ENCODE measurements at places on chromosomes 3 and 15. TPM values are rescaled to one million over a fixed set of nuclear protein-coding genes. Genes with fewer than 3 reads are reported as not detected.
A peak's percentile ranks its signal among the peaks of the same experiment; 100 is the strongest.

- DNase-seq, result peak; percentile 66
Observed at GRCh38 chr15:68791431-68792283, 29.0 kb downstream of the ANP32A start.

CCR9 gene
- not detected for total RNA-seq

DNA sequence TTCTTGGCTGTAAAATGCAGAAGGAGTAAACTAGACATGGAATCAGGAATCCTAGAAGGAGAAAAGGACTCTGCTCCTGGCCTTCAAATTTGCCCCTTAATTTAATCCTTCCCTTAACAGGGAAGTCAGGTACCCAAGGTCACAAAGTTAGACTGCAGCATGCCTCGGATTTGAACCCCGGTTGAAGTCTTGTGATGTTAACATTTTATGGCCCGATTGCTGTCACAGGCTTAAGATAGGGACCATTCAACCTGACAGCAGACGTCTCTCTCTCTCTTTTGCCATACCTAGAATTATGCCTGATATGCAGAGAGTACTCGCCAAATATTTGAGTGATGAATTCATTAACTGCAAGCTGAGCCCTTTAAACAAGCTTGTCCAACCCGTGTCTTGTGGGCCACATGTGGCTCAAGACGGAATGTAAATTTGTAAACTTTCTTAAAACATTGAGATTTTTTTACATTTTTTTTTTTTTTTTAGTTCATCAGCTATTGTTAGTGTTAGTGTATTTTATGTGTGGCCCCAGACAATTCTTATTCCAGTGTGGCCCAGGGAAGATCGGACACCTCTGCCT lies 217.2 kb downstream of the THSD4 start:
- no peak for DNase-seq

DNA sequence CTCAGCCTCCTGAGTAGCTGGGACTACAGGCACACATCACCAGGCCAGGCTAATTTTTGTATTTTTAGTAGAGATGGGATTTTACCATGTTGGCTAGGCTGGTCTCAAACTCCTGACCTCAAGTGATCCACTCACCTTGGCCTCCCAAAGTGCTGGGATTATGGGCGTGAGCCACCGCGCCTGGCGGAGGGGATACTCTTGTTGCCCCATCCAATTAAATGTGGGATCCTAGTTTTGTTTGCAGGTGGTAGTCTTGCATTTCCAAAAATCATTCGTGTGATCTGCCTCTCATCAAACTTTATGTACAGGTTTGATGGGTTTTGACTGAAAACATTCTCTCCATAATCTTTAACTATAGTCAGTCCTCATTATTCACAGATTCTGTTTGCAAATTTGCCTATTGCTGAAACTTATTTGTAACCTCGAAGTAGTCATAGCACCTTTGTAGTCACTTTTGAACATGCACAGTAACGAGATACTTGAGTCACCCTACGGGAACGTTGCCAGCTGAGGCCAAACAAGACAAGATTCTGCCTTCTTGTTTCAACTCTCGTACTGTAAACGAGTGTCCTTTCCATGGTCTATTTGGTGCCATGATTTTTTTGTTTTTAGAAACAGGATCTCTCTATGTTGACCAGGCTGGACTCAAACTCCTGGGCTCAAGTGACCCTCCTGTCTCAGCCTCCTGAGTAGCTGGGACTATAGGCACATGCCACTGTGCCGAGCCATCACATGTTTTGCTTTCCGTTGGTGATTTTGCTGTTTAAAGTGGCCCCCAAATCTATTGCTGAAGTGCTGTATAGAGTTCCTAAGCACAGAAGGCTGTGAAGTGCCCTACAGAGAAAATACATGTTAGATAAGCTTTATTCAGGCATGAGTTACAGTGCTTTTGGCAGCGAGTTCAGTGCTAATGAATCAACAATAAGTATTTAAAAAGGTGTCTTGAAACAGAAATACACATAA lies 8.1 kb upstream of the MAPK6 start:
- peak; percentile 91 for DNase-seq

DNA sequence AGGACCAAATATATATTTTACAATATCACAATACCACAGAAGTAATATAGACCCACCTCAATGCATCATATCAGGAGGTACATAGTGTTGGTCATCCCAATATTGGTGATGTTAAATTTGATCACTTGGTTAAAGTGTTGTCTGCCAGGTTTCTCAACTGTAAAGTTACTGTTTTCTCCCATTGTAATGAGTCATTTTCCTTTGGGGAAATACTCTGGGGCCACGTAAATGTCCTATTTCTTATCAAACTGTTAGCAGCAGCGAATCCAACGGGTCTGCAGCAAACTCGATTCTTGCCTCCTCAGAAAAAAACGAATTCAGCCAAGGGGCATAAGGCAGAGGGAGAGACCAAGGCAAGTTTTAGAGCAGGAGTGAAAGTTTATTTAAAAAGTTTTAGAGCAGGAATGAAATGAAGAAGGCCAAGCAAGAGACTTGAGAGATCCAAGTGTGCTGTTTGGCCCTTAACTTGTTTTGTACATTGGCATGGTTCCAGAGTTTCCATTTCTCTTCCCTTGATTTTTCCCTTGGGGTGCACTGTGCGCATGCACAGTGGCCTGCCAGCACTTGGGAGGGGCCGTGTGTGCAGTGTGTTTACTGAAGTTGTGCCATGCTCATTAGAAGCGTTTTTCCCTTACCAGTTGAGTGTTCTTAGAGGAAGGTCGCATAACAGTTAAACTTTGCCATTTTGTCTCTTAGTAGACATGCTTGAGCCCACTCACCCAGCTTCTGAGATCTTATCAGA lies 512.5 kb downstream of the AGBL1 start:
- DNase-seq, result no peak

GRCh38 chr3:108124337-108125152 lies 33.7 kb upstream of the CD47 start:
- DNase-seq, result peak; percentile 82

GRCh38 chr15:38894243-38894948 lies 329.8 kb upstream of the RASGRP1 start:
- no peak for DNase-seq

DNA sequence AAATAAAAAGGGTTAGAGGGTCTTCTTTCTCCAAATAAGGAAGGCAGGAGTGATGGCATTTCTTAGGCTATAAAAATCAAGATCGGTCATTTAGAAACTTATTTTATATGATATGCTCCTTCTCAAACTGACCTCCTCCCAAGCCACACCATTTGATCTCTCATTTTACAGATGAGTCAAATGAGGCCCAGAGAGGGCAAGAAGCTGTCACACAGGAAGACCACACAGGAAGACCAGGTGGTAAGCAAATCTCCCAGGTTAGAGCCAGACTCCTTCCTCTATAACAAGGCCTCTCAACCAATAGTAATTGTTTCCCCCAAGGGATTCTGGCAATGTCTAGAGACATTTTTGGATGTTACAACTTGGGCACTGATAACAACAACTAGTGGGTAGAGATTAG lies 13.8 kb downstream of the TLE3 start:
- DNase-seq, result no peak

GRCh38 chr3:184578822-184579221 lies 17.2 kb downstream of the EPHB3 start:
- DNase-seq, result no peak

ADAMTSL3 gene
- total RNA-seq, result not detected

TRAIP gene
- total RNA-seq, result 25.1 TPM

DNA sequence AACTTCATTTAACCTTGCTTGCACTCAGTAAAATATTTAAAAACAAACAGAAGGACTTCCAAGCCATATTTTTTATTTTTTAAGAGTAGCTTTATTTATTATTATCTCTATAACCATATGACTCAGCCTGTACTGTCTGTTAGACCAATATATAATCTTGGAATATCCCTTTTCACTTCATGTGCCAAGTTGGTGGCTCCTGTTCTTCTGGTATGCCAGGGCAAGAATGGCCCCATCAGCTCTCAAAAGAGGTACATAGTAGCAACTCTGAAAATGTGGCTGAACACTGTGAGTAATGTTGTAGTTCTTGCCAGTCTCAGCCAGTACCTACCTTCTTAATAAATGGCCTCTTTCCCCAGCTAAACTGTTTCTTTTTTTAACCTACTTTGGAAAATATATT lies 257.0 kb upstream of the UBE2E1 start:
- no peak for DNase-seq

DNA sequence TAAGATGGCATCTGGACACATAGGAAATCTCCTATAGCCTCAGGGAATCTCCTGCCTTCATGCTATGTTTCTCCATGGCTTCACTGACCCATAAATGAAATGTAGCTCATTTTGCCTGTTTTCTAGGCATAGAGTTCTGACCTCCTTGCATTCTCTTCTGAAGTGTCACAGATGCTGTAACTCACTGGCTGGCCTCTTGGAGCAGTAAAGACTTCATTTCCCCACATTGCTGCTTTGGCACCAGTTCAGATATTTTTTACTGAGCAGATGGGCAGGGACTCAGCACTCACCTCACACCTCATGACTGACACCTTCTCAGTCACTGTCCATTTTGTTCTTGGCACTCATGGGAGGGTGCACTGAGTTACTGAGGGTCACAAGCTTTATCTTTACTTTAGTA lies 286.7 kb upstream of the TGFBR2 start:
- DNase-seq, result peak; percentile 60

AP3B2 gene
- 0.59 TPM for total RNA-seq

DNA sequence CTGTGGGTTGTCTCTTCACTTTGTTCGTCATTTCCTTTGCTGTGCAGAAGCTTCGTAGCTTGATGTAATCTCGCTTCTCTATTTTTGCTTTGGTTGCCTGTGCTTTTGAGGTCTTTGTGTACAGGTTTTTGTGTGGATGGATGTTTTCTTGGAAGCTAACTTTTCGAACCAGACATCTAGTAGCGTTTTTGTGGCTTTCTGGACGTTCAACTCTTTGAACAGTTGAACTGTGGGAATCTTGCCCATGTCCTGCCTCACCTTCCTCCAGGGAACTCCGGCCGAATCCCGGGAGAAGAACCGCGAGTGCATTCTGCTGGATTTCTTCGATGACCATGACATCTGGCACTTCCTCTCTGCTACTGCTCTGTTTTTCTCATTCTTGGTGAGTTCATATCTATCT lies 70.6 kb downstream of the USF3 start:
- no peak for DNase-seq

DNA sequence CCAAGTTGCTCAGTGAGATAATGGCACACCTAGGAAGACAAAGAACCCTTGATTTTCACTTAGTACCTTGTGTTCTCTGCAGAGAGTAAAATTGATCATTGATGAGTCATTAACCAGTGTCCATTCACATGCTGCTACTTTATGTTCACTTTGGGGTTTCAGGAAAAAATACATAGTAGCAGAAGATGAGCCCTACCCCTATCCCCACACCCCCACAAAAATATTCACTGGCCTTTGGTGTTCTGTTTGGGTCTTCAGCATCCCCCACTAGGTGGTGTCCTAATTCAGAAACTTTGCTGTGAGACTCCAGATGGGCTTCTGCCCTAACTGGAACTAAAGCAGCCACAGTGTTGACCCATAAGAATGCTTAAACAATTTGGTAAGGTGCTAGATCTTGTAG lies 178.8 kb downstream of the KLHL25 start:
- DNase-seq, result peak; percentile 24

ABI3BP gene
- total RNA-seq, result not detected

CHRM5 gene
- not detected for total RNA-seq

GRCh38 chr3:85710490-85710889 lies 751.7 kb downstream of the CADM2 start:
- DNase-seq, result no peak

PAK6 gene
- total RNA-seq, result 0.30 TPM

DNA sequence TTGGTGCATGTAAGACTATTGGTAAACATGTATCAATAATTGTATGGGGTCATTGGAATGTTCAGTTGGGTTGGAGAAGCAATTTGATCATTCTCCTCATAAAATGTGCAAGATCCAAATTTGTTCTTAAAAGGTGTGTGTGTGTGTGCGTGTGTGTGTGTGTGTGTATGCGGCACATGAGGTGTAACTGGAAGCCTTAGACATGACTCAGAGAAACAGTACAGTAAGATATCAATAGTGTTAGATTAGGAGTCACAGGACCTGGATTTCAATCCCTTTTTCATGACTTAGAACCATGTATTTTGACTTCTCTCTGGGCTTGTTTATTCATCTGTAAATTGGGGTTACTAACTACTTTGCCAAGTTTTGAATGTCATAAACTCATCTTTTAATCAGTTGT lies 38.3 kb downstream of the RSRC1 start:
- no peak for DNase-seq

GRCh38 chr3:49647741-49648140 lies 26.4 kb upstream of the APEH start:
- DNase-seq, result no peak

PRKCI gene
- total RNA-seq, result 33.0 TPM

DNA sequence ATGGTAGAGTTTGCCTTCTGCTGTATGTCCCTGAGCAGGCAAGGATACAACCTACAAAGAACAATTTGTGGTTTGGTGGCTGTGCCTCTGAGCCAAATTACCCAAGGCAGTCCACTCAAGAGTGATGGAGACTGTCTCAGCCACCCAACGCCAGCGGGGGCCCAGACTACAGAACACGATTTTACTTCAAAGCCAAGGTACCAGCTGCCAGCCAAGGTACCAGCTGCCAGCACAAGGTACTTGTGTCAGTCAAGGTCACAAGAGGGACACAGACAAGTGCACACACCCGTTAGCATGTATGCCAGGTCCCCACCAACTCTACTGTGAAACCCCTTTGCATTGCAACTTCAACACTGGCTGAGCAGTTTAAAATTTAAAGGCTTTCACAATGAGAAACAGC lies 23.5 kb downstream of the COLQ start:
- DNase-seq, result no peak

- DNase-seq, result no peak
Observed at GRCh38 chr15:52563501-52564060, 5.2 kb downstream of the ARPP19 start.

DNA sequence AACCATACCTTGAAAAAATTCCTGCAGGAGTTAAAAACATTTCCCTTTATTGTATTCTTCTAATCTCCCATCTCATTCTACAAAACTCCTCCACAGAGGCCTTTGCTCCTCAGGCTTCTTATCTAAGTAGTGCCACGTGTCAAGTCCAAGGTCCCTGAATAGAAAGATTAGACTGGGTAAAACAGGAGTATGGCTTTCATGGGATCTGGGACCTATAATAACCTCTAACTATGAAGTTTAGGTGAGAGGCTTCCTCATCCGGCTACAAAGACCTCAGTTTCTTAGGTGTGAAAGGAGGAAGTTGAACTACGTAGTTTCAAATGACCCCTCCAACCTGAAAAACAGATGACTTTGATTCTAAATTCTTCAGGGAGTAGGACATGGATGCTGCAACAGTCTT lies 20.0 kb downstream of the GPR15 start:
- DNase-seq, result no peak

DNA sequence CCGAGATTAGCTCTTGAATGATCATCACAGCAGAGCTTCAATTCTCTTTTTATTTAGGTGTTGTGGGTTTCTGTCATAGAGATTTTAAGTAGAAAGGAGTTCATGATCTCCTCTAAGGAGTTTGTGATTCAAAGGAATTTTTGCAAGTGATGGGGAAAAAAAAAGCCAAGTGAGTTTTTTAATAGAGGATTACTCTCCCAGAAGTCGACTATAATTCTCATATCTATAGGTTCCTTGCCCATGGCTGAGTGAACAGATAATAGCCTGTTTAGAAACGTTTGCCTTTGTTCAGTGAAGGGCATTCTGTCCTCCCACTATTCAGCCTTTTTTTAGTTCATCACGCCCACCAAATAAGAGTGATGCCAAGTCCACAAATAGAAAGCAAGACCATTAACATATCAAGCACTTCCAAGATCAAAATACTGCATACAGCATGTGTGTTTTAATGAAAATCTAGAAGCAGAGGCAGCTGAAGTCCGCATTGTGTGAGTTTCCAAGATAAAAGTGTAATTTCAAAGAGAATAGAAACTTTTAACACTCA lies 398.4 kb upstream of the CNTN3 start:
- no peak for DNase-seq

ADAMTS17 gene
- 0.49 TPM for total RNA-seq

- DNase-seq, result no peak
Observed at GRCh38 chr3:154089421-154090420, 31.5 kb upstream of the ARHGEF26 start.

SLC51A gene
- not detected for total RNA-seq
